ENCODE measurements at places on chromosomes 1 and 21.

GRCh38 chr1:175186433-175187160, 6.0 kb downstream of the KIAA0040 start:
- DNase-seq: no peak

GRCh38 chr1:47980501-47980900, 16.7 kb downstream of the TRABD2B start:
- no peak for DNase-seq

DNA sequence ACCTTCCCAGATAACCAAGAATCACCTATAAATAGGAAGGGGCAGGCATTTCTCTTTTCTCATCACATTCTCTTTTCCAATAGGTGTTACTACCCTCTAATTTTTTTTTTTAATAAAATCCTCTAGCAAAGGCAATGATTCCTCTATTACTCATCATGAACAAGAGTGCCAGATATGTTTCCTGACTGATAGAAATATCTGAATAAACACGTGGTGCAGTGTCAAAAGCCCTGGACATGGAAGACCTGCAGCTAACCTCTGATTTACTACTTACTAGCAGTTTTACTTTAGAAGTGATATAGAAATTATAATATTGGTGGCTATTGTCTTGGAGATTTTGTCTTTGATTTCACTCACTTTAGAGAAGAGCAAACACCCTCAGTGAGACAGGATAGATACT, 194.6 kb upstream of the SAMSN1 start:
- DNase-seq: no peak

DNA sequence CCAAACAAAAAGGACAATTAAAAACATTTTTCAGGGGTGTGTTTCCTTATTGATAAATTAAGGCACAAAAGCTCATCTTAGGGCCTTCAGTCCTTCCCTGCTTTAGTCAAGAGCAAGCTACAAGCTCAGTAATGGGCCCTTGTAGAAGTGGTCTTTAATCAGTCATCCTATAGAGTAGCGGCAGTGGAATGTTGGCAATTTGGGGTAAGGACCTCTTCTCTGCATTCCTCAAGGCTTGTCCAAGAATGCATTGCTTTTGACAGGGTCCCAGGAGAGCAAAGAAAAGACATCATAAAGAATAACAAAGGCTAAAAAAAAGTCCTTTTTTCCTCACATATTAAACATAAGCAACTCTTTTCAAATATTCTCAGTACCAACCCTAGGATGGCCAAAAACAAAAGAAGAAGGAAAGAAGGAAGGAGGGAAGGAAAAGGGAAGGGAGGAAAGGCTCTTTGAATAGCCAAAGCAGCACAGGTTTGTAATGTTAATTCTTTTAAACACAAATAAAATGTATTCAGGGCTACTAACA, 27.3 kb upstream of the CAMK1G start:
- no peak for DNase-seq
